ENCODE measurements at places on chromosomes 12 and 14. TPM values are rescaled to one million over a fixed set of nuclear protein-coding genes. Genes with fewer than 3 reads are reported as not detected.

Gene NOVA1
- not detected for total RNA-seq

Gene HSPB8
- total RNA-seq: not detected

Gene ARHGEF25
- total RNA-seq: 0.37 TPM

Gene PTHLH
- total RNA-seq: not detected

Gene TMPO
- total RNA-seq: 401 TPM

Gene LALBA
- total RNA-seq: not detected

Gene OTUB2
- 1.4 TPM for total RNA-seq

Gene MYO1H
- total RNA-seq: not detected

Gene VASH1
- 3.4 TPM for total RNA-seq
